ENCODE measurements at places on chromosomes 5 and 9.
A peak's percentile ranks its signal among the peaks of the same experiment; 100 is the strongest.

DNA sequence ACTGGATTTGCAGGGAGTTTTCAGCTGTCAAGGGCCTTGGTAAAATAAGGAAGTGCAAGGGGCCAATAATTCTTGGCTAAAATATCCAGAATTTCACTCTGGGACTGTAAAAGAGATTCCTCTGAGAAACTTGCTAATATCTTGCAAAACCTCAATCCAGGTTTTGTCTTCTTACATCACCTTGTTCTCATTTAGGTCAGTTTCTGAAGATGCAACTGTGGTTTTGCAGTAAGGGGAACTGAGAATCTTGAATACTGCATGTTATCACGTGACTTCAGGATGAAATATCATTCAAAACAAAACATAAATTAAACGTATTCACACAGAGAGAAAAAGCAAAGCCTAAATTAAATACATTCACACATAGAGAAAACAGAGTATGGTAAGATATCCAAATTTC is 35.0 kb upstream of the RIC1 start:
- DNase-seq, result no peak

- DNase-seq, result no peak
These were observed 4.8 kb downstream of the N4BP3 start for GRCh38 chr5:178117923-178118701.

DNA sequence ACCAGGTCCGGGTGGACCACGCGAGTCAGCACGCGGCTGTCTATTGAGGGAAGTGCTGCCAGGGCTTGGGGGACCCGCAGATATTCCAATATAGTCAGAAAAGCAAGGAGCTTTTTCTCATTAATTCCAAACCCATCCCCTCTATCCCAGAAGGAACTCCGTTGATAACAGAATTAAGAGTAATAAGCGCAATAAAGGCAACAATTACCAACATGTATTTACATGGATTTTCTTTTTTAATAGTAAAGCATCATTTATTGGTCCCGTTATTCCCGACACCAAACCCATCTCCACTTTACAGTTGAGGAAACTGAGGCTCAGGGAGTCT is 7.7 kb downstream of the PHF19 start:
- no peak for DNase-seq

DNA sequence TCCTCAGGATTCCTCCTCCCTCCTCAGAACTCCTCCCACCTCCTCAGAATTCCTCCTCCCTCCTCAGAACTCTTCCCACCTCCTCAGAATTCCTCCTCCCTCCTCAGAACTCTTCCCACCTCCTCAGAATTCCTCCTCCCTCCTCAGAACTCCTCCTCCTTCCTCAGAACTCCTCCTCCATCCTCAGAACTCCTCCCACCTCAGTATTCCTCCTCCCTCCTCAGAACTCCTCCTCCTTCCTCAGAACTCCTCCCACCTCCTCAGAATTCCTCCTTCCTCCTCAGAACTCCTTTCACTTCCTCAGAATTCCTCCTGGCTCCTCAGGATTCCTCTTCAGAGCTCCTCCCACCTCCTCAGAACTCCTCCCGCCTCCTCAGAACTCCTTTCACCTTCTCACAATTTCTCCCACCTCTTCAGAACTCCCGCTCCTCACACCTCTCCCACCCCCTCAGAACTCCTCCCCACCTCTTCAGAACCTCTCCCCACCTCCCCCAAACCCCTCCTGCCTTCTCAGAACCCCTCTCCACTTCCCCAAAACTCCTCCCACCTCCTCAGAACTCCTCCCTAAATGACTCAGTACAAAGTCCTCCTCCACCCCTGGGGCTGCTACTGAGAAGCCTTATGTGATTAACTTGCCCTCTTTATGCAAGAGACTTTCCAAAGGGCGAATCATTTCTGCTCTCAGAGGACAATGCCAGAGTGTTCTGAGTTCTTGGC is 23.2 kb downstream of the SLC46A2 start:
- DNase-seq, result peak; percentile 58

- DNase-seq, result no peak
These were observed 215.2 kb downstream of the AUH start for GRCh38 chr9:91146391-91147019.

DNA sequence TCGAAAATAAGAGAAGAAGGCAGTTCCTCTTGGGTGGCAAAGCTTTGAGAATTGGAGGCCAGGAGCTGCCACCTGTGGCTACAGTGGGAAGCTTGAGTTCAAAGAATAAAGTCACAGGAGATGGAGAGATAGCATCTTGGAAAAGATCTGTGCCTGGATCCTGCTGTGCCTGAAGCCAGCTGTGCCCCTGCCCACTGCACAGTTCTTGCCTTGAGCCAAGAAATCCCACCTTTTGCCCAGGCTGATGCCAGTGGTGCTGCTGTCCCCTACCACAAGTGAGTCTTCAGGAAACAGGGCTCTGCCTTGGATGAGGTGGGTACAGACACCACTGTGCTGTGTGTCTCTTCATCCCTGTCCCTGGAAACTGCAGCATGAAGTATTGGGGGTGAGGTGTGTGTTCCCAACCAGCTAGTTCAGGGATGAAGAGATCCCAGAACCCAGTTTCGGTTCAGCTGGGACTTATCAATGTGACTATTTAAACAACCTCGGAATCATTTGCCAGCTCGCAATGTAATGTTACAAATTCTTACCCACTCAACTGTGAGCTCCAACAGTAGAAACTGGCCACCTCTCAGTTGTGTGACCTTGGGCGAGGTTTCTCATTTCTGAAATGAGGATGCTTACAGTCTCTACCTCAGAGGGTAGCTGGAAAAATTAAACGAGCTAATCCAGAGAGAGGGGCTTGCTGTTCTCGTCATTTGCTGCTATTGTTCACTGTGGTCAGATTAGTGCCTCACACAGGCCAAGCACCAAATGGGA is 5.9 kb downstream of the IER5L start:
- DNase-seq, result no peak

- no peak for DNase-seq
These were observed 99.8 kb downstream of the NFIB start for GRCh38 chr9:14214065-14214684.

- DNase-seq, result no peak
These were observed 97.5 kb downstream of the SAXO1 start for GRCh38 chr9:18935541-18935940.

GRCh38 chr5:55578771-55579170 is 44.0 kb upstream of the PLPP1 start:
- no peak for DNase-seq

DNA sequence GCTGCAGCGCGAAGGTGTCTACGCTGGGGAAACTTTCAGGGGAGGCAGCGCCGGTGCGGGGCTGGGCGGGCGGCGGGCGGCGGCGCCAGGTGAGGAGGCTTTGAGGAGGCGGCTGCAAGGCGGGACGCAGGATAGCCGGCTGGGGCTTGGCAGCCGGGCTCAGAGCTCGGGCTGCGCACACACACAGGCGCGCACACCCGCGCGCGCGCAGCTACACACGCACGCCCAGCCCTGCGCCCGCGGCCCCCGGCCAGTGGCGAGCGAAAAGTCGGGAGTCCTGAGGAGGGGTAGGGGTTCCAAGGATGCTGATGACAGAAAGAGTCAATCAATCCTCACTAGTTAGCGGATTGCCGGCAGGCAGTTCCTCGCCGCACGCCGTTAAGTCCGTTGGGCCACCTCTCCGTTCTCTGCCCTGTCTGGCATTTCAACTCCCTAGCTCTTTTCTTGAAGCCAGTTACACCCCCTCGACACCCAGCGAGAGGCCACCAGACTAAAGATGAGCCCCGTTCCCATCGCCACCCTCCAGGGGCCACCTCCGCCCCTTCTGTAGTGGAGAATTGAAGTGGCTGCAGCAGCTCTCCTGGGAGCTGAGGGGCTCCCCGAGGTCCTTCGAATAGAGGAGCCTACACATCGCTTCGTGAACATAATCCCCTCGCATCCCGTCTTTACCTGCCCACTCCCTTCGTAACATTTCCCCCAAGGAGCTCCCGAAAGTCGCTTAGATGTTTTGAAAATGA is 1640.3 kb upstream of the C9orf72 start:
- no peak for DNase-seq

DNA sequence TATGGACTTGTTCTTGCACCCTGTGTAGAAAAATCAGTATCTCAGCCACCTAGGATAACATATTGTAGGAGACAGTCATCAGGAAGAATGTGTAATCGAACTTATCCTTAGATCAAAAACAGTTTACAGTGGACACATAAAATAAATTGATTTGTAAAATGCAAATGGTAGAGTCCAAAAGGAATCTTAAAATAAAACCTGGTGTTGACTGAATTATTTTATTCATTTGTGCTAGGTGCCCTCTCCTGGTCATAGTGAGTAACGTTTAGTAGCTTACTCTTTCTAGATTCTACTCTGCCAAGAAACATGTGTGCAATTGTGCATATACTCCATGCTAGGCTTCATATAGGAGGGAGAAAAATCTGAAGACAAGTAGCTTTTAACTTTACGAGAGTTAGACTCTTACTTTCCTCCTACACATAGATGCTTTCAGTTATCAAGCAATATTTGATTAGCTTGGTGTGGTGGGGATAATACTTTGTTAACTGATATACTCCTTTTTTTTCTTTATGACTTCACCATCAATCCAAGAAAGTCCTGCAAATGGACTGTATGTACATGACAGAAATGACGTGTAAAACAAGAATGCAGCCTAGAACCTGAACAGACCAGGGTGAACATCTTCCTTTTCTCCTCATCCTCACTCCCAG is 23.7 kb upstream of the LOX start:
- DNase-seq, result peak; percentile 92

- DNase-seq, result no peak
These were observed 176.4 kb downstream of the XRCC4 start for GRCh38 chr5:83253720-83254119.

GRCh38 chr5:126360467-126360866 is 62.7 kb upstream of the GRAMD2B start:
- DNase-seq, result no peak

DNA sequence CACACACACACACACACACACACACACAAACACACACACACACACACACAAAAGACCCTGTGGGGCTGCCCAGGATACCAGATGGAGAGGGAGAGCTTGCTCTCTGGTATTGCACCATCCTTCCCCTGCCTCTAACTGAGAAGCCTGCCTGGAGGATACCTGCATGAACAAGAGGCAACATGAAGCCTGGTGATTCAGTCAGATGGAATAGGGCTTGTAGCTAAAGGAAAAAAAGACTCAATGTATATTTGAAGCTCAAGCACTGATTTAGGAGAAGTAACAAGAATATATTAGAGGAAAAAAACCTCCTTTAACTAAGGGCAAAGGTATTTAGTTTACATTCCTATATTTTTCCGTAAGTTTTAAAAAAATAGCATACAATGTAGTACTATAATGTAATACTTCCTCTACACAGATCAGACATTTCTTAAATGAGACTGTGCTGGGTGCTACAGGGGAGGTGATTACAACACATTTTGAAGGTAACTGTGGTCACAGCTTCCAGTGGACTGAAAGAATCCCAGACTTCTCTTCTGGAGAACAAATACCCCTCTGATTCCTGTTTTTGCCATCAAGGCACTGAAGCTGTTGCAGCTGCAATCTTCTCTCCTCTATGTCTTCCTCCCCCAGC is 169.3 kb downstream of the DCP2 start:
- DNase-seq, result no peak

DNA sequence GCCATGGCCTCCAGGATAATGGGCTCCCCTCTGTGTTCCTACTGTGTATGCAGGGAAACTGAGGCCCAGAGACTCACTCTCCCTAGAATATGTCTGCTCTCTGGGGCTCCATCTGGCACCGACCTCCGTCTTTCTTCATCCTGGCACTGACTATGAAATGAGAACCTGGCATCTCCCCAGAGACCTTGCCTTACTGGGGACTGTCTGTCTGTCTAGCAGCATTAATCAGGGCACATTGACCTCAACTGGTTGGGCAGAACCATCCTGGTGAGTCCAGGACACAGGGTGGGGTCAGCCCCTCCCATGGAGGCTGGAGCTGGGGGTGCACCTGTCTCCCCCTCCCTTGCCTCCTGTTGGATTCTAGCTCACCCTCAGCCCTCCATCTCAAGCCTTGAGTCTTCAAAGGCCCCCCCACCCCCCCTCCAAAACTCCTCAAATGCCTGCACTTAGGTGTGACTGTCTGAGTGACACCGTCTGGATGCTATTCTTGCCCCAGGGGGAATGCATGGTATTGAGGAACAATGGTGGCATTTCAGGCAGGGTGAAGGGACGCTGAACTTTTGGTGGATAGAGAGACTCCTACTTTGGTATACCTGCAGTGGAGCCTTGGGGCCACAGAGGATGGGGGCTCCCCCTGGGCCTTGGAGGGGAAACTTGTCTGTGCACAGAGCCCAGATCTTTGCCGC is 12.8 kb upstream of the PITX1 start:
- DNase-seq, result no peak

- no peak for DNase-seq
These were observed 112.6 kb downstream of the CAVIN4 start for GRCh38 chr9:100690438-100690837.

- DNase-seq, result no peak
These were observed 136.4 kb downstream of the SEMA5A start for GRCh38 chr5:9409413-9409960.

DNA sequence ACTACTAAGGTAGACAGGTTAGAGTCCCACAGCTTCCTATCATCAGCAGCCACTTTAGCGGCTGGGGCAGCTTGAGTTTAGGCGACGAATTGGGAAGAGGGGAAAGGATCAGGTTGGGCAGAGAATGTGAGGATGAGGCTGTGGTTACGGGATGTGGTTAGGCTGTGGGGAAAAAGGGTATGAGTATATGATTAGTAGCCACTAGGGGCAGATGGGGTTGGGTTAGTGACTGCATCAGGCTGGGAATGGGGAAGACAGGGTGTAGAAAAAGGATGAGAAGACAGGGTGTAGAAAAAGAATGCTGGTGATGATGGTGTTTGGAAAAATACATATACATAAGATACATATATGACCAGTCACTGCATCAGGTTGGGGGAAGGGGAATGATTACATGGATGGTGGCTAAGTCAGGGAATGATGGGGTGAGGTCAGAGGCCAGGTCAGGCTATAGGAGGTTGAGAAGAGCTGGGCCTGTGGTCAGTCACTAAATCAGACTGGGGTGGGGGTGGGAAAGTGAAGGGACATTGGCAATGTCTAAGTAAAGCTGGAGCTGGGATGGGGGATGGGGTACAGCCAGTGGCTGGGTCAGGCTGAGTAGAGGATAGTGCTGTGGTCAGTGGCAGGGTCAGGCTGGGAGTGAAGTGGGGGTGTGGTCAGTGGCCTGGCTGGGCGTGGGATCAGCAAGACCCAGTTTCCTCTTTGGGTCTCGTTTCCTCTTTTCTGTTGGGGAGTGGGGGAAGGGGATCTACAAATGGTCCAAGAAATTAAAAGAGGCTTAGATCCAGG is 2.1 kb downstream of the TLN1 start:
- DNase-seq, result peak; percentile 87

DNA sequence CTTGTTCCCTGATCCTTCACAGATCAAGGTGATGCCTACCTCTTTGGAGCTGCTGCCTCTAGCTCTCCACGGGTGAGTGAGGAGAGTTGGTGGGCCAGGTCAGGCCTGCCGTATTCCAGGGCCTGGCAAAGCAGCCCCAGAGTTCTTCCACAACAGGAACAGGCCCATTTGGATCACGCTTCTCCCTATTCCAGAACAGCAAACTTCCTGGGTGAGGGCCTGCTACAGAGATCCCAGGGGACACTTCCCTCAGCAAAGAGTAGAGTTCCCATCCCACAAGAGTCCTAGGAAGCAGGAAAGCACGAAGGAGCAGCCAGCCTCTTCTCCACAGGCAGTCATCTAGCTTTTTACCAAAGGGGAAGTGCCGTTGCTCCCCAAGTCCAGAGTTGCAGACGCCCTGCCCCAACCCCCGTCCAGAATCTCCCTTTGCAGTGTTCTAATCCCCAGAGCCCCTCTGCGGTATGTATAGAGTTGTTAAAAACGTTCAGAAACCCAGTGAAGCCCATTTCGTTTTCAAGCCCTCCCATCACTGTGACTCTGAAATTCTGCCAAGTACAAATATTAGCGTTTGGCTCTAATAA is 9.3 kb upstream of the DNAJB5 start:
- DNase-seq, result no peak

- no peak for DNase-seq
These were observed 27.1 kb downstream of the CCDC125 start for GRCh38 chr5:69305512-69305911.

All from RKO (cell line).